T1000 (cell line): ENCODE measurements at places on chromosomes 13 and 19.

DNA sequence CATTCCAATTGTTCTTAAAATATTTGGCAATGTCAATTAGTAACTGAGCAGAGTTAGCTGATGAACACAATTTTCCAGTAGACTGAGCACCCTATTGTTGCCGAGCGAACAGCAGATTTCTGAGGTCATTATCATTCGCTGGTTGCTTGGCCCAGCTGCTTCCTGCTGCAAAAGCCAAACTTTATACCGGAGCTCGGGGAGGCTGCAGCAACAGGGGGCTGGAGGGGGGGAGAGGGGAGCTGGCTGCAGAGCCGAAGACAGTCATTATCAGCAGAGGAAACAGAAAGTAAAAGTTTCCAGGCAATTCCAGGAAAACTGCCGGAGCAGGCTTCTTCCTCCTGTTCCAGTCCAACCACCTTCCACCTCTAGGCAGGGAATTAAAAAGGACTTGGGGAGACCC is 77.9 kb downstream of the ZNF536 start:
- DNase-seq: no peak

GRCh38 chr13:39463611-39464010 is 139.4 kb downstream of the LHFPL6 start:
- DNase-seq: no peak

DNA sequence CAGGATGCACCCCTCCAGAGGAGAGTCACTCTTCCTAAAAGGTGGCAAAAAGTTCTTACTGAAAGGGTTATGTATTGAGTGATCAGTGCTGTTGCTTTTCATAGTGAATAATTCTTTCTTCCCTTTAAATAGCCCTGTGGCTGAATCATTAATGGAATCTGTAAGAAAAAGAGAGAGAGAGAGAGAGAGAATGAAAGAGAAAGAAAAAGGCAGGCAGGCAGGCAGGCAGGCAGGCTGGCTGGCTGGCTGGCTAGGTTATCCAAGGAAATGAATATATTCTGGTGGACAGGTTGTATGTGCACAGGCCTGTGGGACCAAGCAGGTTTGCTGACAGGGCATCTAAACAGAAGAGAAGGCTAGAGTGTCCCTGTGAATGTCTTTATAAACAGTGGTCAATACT is 100.5 kb downstream of the DLEU7 start:
- no peak for DNase-seq

DNA sequence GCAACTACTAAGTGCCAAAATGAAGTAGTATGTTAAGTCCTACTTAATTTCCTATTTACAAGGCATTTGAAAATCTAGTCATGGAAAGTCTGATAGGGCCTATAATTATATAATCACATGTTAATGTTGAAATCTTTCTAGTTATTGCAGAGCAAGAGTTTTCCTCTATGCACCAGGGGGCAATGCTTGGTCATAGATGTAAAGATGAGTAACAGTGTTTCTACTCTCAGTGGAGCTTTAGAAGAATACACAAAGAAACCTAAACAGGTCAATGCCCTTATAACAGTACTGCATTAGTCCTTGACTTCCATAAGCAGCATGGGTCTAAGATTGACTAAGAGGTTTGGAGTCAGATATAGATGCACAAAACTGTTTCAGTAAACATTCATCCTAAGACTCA is 218.7 kb downstream of the KCTD12 start:
- no peak for DNase-seq

DNA sequence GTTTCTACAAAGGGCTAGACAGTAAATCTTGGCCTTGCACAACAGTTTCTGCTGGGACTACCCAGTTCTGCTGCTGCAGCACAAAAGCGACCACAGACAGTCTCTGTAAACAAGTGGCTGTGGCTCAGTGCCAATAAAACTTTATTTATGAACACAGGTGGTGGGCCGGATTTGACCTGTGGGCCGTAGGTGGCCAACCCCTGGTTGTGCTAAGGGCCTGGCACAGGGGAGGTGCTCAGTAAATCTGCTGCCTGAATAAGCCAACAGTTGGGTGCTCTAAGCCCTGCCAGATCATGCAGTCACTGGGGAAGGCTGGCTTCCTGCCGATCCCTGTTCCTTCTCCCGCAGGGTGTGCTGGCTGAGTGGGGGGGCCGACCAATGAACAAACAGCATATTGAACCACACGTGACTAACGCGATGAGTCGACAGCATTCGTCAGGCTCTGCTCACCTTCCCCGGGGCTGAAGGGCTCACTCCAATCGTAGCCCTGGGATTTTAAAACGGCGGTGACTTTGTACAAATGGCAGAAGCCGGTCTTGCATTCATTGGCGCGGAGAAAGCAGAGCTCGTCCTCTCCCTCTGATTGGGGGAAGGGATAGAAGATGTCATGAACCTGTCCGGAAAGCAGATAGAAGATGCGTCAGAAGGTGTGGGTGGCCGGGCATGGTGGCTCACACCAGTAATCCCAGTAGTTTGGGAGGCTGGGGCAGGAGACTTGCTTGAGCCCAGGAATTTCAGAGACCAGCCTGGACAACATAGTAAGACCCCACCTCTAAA is 24.3 kb upstream of the MYDGF start:
- DNase-seq: peak; percentile 93

DNA sequence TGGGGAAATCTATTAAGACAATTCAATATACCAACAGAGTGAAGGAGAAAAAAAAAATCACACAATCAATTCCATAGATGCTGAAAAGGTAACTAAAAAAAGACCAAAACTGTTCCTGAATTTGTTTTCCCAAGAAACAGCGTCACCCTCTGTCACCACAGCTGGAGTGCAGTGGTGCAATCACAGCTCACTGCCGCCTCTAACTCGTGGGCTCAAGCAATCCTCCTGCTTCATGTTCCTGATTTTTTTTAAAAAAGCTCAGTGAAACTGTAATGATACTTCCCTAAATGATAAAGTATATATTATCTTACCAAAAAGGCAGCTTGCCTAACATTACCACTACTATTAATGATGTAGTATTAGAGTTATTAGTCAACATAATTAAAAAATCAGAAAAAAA is 19.6 kb upstream of the ZFP14 start:
- DNase-seq: no peak

DNA sequence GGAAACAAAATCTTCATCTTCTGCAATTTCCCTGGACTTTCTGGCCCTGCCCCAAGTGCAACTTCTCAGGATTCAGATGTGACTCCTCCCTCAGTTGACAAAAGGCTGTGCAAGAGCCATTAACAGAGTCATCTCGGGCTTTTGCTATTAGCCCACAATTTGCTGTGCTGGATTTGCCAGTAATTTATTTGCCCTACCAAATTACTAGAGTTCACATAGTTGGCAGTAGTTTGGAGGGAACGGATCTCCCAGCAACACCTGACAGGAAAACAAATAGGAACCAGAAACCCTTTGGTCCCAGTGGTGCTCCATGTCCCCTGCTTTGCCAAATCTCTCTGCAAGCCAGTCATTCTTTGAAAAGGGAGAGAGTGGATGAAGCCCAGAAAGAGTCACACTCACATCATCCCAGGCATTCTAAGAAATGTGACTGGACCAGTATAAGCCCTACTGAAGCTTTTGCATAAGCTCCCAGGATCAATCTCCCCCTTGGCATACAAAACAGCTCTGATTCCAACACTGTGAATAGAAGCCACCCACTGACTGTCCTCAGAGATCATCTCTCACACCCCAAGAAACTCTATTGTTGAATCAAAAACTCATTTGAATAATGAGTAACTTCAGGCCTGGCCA is 350.1 kb upstream of the NBEA start:
- no peak for DNase-seq

GRCh38 chr13:64753233-64754000 is 2476.7 kb downstream of the PCDH9 start:
- no peak for DNase-seq

DNA sequence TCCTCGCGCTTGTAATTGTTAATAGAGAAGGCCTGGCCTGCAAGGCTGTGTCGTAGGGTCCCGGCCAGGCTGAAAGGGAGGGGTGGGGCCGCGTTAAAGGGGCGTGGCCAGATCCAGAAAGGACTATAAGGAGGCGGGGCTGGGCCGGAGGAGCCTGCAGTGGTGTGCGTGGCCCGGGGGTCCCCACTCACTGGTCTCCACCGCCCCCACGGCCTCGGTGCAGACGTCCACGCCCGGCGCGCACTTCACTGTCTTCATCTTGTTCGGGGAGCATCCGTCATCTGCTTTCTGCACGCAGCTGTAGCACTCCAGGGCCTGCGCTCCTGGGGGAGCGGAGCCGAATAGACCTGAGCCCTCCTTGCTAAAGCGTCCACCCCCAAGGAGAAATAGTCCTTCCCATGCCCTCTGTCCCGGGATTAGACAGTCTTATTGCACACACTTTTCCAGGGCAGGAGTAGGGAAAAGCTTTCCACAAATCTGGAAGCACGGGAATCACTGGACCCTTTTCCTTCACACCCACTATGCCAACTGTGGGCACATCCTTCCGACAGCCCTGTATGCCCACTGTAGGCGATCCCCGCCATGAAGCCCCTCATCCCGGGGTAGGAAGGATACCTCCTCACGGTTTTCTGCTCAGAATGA is 1.2 kb downstream of the LYPD3 start:
- DNase-seq: no peak

DNA sequence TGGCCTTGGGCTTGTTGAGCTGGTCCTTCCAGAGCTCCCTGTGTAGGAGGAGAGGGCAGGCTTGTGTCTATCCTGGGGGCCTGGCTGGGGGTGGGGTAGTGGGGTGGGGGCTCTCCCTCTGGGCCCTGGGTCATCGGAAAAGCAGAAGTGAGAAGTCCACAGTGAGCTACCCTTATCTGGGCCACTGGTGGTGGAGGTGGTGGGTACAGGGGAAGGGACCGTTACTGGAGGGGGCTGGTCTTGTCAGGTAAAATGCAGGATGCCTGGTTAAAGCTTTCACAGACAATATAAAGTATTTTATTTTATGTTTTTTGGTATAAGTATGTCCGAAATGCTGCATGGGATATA is 342 bp upstream of the SIGLEC10 start:
- DNase-seq: no peak

- DNase-seq: no peak
These were observed 66.5 kb upstream of the ATP12A start for GRCh38 chr13:24613755-24614154.

DNA sequence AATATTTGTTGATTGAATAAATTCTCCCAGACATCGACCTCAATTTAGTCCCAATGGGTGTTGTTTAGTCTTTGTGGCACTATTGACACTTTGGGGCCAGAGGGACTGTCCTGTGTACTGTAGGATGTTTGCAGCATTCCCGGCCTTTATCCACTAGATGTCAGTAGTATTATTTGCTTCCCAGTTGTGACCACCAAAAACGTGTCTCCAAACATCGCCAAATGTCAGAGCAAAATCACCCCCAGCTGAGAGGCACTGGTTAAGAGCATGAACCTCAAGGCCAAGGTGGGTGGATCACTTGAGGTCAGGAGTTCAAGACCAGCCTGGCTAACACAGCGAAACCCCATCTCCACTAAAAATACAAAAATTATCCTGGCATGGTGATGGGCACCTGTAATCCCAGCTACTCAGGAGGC is 15.4 kb downstream of the NLRP12 start:
- DNase-seq: no peak

DNA sequence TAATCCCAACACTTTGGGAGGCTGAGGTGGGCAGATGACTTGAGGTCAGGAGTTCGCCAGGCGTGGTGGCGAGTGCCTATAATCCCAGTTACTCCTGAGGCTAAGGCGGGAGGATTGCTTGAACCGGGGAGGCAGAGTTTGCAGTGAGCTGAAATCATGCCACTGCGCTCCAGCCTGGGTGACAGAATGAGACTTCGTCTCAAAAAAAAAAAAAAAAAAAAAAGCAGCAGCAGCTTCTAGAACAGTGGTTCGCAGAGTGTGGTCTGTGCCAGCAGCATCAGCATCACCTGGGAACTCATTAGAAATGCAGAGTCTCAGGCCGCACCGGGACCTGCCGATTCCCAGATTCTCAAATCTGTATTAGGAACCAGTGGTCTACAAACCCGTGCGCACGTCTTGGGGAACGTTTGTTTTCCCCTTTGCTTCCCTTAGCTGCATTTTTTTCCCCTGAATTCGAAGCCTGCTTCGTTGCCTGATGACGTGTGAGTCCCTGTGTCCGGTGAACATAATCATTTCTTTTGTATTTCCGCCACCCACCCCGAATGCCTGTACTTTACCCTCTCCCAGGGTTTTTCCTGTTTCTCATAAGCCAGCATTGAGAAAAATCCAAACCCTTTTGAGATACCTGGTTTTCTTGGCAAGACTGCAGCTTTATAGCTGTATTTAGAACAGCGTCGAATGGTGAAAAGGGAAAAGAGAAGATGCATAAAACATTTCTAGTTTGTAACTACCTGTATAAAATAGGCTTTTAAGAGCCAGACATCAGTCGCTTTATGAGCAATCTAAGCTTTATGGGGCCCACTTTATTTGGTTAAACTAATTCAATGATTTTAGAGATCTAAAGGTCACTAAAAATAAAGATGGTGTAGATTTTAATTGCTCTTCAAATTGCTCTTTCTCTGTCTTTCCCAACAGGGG is 49.8 kb downstream of the BICRA start:
- DNase-seq: no peak

GRCh38 chr19:3135961-3136683 is at the start of gene GNA15:
Gene GNA15 (plus strand): TSS chr19:3136033. CDS start chr19:3136451, 418 bp downstream.
- no peak for DNase-seq

GRCh38 chr13:112134391-112135075 is 67.6 kb downstream of the SOX1 start:
- DNase-seq: no peak

- no peak for DNase-seq
These were observed 1.6 kb upstream of the KLK10 start for GRCh38 chr19:51020988-51021651.

DNA sequence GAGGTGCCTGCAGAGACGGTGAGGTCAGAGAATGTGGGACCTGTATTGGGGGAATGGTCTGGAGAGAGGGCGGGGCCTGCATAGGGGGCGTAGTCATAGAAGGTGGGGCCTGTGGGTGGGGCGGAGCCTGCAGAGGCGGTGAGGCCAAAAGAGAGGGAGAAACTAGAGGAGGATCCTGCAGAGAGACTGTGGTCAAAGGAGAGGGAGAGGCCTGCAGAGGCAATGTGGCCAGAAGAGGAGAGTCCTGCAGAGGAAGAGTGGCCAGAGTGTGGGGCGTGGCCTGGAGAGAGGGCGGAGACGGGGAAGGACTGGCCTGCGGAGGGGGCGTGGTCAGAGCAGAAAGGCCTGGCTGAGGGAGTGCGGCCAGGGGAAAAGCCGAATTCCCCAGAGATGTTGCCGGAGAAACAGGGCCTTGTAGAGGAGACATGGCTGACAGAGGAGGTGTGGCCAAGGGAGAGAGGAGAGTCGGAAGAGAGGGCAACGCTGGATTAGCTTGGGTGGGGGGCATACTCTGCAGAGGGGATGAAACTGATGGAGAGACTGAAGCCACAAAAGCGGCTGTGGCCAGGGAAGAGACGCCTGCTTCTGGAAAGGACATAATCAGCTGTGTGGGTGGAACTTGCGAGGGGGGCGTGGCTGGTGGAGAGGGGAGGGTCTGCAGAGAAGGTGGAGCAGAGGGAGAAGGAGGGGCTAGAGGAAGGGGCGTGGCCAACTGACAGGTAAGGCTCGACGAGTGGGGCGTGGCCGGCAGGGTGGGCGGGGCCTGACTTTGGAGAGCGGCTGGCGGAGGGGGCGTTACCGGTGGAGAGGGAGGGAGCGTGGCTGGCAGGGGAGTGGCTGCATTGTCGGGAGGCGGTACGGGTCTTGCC is 2.5 kb downstream of the PRR36 start:
- peak; percentile 91 for DNase-seq

- no peak for DNase-seq
These were observed 44.9 kb upstream of the C13orf42 start for GRCh38 chr13:51155776-51156515.

- peak; percentile 54 for DNase-seq
These were observed at the start of gene DZIP1 for GRCh38 chr13:95644601-95645052. Gene DZIP1 (minus strand): TSS chr13:95644706. CDS start chr13:95642029, 2,677 bp downstream.
